Right lung (tissue), 10 donors: ENCODE measurements at places on chromosomes 3 and 15.

- DNase-seq: no peak
Measured at GRCh38 chr3:140023616-140024530, 88.9 kb downstream of the CLSTN2 start.

GRCh38 chr15:47404877-47405276 lies 312.4 kb upstream of the SEMA6D start:
- DNase-seq: no peak

GRCh38 chr3:44721231-44722102 lies 8.0 kb upstream of the ZNF501 start:
- no peak for DNase-seq

- DNase-seq: no peak
Measured at GRCh38 chr3:102189956-102190723, 244.7 kb upstream of the ZPLD1 start.
